Astrocyte (in vitro differentiated cells and primary cell): ENCODE measurements at places on chromosomes 3 and 15.

- no peak for DNase-seq
- H3K36me3 ChIP-seq, result no peaks in the 10 kb centered on the region
- no peak overlapping the region for H3K27ac ChIP-seq
- no peak overlapping the region for H3K4me3 ChIP-seq
Observed at GRCh38 chr3:5678844-5679243, 491.3 kb downstream of the EDEM1 start.

DNA sequence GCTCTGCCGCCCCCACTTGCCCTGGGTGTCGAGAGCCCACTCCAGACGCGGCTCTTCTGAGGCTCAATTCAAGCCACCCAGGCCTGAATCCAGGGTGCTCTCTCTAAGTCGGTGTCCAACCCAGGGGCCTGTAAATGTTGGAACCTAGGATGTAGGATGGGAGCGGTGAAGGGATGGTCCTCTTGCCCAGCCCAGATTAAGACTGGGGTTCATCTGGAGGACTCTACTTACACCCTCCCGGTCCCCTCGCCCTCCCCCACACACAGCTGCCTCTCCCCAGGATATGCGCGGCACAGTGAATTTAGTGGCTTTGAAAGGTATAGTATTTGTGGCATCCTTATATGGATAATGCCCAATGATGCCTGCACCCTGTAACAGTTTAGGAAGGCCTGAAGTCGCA, 822 bp upstream of the FBN1 start:
- H3K4me1 ChIP-seq, result peaks cover 12% of the 10 kb centered on the region
- H3K4me3 ChIP-seq, result peak overlapping the region; percentile 95
- H3K36me3 ChIP-seq, result peaks cover 11% of the 10 kb centered on the region
- H3K27ac ChIP-seq, result peak overlapping the region; percentile 92
- H3K27me3 ChIP-seq, result no peaks in the 10 kb centered on the region

GRCh38 chr15:68609629-68610028, 30.8 kb downstream of the CORO2B start:
- no peaks in the 10 kb centered on the region for H3K36me3 ChIP-seq
- no peak overlapping the region for H3K27ac ChIP-seq
- no peak for DNase-seq
- no peak overlapping the region for H3K4me3 ChIP-seq
- H3K27me3 ChIP-seq, result no peaks in the 10 kb centered on the region

GRCh38 chr3:32374788-32375595, 16.7 kb upstream of the CMTM7 start:
- H3K4me1 ChIP-seq, result peaks cover 4% of the 10 kb centered on the region
- no peaks in the 10 kb centered on the region for H3K36me3 ChIP-seq
- DNase-seq, result peak; percentile 48
- H3K4me3 ChIP-seq, result no peak overlapping the region
- no peaks in the 10 kb centered on the region for H3K27me3 ChIP-seq

DNA sequence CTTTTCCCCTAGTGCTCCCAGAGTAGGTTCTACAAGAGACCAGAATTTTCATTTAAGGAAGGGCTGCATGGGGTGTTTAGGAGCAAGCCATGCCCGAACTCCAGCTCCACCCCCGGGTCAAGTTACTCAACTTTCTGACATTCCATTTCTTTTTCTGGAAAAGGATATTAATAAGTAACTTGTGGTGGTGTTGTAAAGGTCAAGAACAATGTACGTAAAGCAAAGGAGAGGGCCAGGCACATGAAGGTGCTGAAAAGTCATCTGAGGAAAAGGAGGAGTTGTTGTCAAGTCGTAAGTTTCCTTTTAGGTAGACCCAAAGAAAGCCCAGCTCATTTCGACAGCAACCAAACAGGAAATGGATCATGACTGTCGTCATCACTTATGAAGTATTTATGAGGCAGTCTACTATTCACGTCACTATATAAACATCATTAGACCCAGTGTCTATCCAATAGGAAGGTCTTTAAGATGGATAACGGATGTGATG, 319.6 kb upstream of the IL12A start:
- H3K27me3 ChIP-seq, result no peaks in the 10 kb centered on the region
- H3K36me3 ChIP-seq, result no peaks in the 10 kb centered on the region
- no peak overlapping the region for H3K4me3 ChIP-seq
- no peaks in the 10 kb centered on the region for H3K4me1 ChIP-seq

- no peak for DNase-seq
- no peaks in the 10 kb centered on the region for H3K36me3 ChIP-seq
- H3K4me3 ChIP-seq, result no peak overlapping the region
- H3K27ac ChIP-seq, result no peak overlapping the region
- no peaks in the 10 kb centered on the region for H3K27me3 ChIP-seq
Observed at GRCh38 chr3:133958071-133958805, 62.6 kb upstream of the RAB6B start.

- no peak overlapping the region for H3K27ac ChIP-seq
- H3K4me1 ChIP-seq, result no peaks in the 10 kb centered on the region
- H3K36me3 ChIP-seq, result peaks cover 2% of the 10 kb centered on the region
- H3K4me3 ChIP-seq, result no peak overlapping the region
Observed at GRCh38 chr3:50580683-50581458, 11.5 kb downstream of the HEMK1 start.

GRCh38 chr15:64016257-64016656, 30.0 kb downstream of the DAPK2 start:
- H3K36me3 ChIP-seq, result no peaks in the 10 kb centered on the region
- H3K4me1 ChIP-seq, result peaks cover 8% of the 10 kb centered on the region

GRCh38 chr3:127784865-127785710, 37.2 kb downstream of the MGLL start:
- H3K4me3 ChIP-seq, result no peak overlapping the region
- peaks cover 16% of the 10 kb centered on the region for H3K4me1 ChIP-seq
- no peaks in the 10 kb centered on the region for H3K27me3 ChIP-seq
- no peak overlapping the region for H3K27ac ChIP-seq
- H3K36me3 ChIP-seq, result no peaks in the 10 kb centered on the region

GRCh38 chr3:38560284-38560683, 64.1 kb downstream of the EXOG start:
- DNase-seq, result no peak
- H3K4me1 ChIP-seq, result no peaks in the 10 kb centered on the region
- H3K36me3 ChIP-seq, result no peaks in the 10 kb centered on the region

DNA sequence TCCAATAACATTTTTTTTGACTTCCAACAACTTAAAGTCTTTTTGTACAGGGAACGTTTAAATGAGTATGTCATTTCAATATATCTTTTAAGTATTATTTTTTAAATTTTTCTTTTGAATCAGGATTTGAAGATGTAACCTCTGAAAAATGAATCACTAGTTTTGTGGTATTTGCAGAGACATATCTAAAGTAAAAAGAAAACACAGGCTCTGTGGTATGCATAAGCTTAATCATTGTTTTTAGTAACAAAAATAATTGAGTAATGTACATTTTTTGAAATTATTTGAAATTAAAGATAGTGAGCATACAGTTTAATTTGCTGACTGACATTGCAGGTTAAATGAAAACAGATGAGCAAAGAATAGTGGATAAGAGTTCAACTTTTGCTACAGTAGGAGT, 531.3 kb downstream of the ROBO1 start:
- H3K27me3 ChIP-seq, result no peaks in the 10 kb centered on the region
- peak; percentile 25 for DNase-seq
- no peak overlapping the region for H3K4me3 ChIP-seq
- H3K27ac ChIP-seq, result no peak overlapping the region
- no peaks in the 10 kb centered on the region for H3K4me1 ChIP-seq
- no peaks in the 10 kb centered on the region for H3K36me3 ChIP-seq

- peaks cover 3% of the 10 kb centered on the region for H3K4me1 ChIP-seq
- no peaks in the 10 kb centered on the region for H3K27me3 ChIP-seq
Observed at GRCh38 chr3:142993958-142994442, 7.4 kb upstream of the U2SURP start.

- H3K27ac ChIP-seq, result no peak overlapping the region
- H3K27me3 ChIP-seq, result no peaks in the 10 kb centered on the region
- DNase-seq, result no peak
- H3K36me3 ChIP-seq, result no peaks in the 10 kb centered on the region
- H3K4me3 ChIP-seq, result peak overlapping the region; percentile 91
Observed at GRCh38 chr3:15333099-15333955, 941 bp upstream of the SH3BP5 start.

GRCh38 chr3:126746395-126747177, 42.5 kb downstream of the CHCHD6 start:
- peaks cover 14% of the 10 kb centered on the region for H3K4me1 ChIP-seq
- no peaks in the 10 kb centered on the region for H3K36me3 ChIP-seq
- H3K4me3 ChIP-seq, result peak overlapping the region; percentile 21
- no peak overlapping the region for H3K27ac ChIP-seq
- H3K27me3 ChIP-seq, result no peaks in the 10 kb centered on the region

GRCh38 chr3:188780193-188781147, 391.3 kb upstream of the TPRG1 start:
- H3K27ac ChIP-seq, result no peak overlapping the region
- no peaks in the 10 kb centered on the region for H3K36me3 ChIP-seq
- H3K4me3 ChIP-seq, result no peak overlapping the region
- no peak for DNase-seq
- peaks cover 15% of the 10 kb centered on the region for H3K4me1 ChIP-seq

DNA sequence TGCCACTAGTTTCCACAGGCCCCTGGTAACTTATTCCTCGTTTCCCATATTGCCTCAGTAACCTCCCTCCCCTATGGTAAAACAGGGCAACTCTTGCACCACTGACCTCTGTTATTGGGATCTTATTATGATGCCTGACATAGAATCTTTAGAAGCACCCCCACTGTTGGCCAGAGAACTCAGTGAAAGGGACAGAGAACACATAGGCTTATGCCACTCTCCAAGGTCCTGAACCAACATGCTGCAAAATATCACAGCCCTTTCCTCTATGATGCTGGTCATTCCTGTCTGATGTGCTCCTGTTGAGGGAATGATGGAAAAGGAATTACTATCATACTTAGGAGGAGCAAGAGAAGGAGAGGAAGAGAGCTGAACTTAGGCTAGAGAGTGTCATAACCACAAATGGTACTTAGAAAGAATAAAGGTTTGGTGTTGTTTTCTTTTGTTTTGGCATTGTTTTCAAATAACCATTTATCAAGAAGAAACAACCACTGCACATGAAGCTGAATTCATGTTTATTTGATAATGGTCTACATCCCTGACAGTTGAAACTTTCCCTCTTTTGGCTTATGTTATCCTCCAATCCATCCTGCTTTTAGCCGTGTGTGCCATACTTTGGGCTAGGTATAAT, 330.2 kb downstream of the EPHB1 start:
- no peaks in the 10 kb centered on the region for H3K27me3 ChIP-seq
- peak; percentile 12 for DNase-seq
- H3K4me1 ChIP-seq, result no peaks in the 10 kb centered on the region
- H3K27ac ChIP-seq, result no peak overlapping the region

- no peak overlapping the region for H3K27ac ChIP-seq
- peaks cover 3% of the 10 kb centered on the region for H3K27me3 ChIP-seq
- no peak for DNase-seq
Observed at GRCh38 chr3:57464801-57465200, 79.3 kb downstream of the DNAH12 start.

DNA sequence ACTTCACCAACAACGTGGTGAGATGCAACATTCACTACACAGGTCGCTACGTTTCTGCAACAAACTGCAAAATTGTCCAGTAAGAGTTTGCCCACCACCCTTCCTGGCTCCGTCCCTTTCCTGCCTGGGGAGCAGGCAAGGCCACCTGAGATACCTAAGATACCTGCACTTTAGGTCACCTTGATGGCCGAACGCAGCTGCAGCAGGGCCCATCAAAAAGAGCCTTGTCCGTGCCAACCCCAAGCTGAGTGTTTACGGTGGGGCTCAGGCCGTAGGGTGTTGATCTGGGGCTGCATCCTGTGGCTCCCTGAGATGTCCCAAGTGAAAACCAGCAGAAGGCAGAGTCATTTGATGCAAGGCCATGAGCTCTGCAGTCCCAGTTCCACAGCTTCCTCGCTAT, 23.2 kb downstream of the LOXL1 start:
- peaks cover 44% of the 10 kb centered on the region for H3K36me3 ChIP-seq
- no peak overlapping the region for H3K27ac ChIP-seq
- no peak overlapping the region for H3K4me3 ChIP-seq
- peaks cover 19% of the 10 kb centered on the region for H3K4me1 ChIP-seq
- no peak for DNase-seq
- no peaks in the 10 kb centered on the region for H3K27me3 ChIP-seq

GRCh38 chr3:69370156-69370883, 15.6 kb downstream of the FRMD4B start:
- no peak overlapping the region for H3K4me3 ChIP-seq
- no peak overlapping the region for H3K27ac ChIP-seq
- H3K4me1 ChIP-seq, result no peaks in the 10 kb centered on the region
- no peak for DNase-seq

GRCh38 chr3:73046195-73046594, 15.3 kb upstream of the EBLN2 start:
- H3K4me3 ChIP-seq, result no peak overlapping the region
- H3K27me3 ChIP-seq, result no peaks in the 10 kb centered on the region
- peaks cover 6% of the 10 kb centered on the region for H3K4me1 ChIP-seq
- DNase-seq, result no peak
- H3K27ac ChIP-seq, result no peak overlapping the region

DNA sequence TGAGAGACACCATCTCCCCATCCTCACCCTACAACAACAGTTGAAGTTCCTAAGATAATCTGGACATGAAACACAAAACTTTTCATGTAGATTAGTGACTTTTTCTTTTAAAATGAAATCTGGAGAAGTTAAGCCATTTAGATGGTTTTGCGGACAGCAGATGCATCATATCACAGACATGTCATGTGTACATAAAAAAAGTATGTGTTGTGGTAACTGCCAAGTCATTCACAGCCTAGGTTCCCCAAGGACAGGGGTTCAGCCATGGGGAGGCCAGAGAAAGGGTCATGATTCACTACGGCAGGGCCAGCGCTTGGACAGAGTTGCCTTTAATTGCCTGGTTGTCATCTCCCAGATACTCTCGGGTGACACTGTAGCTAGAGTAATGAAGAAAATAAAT, 163.2 kb downstream of the PDZRN3 start:
- no peak overlapping the region for H3K27ac ChIP-seq
- H3K4me1 ChIP-seq, result no peaks in the 10 kb centered on the region
- H3K4me3 ChIP-seq, result no peak overlapping the region
- no peaks in the 10 kb centered on the region for H3K36me3 ChIP-seq
- peaks cover 8% of the 10 kb centered on the region for H3K27me3 ChIP-seq

- no peaks in the 10 kb centered on the region for H3K4me1 ChIP-seq
- H3K27me3 ChIP-seq, result no peaks in the 10 kb centered on the region
- H3K27ac ChIP-seq, result no peak overlapping the region
Observed at GRCh38 chr3:67015702-67016484, 17.8 kb downstream of the KBTBD8 start.

- no peak overlapping the region for H3K4me3 ChIP-seq
- H3K27me3 ChIP-seq, result no peaks in the 10 kb centered on the region
- peak; percentile 58 for DNase-seq
- peaks cover 4% of the 10 kb centered on the region for H3K4me1 ChIP-seq
Observed at GRCh38 chr3:33131331-33132018, 17.7 kb downstream of the CRTAP start.
